ENCODE measurements at places on chromosomes 11 and 22.

DNA sequence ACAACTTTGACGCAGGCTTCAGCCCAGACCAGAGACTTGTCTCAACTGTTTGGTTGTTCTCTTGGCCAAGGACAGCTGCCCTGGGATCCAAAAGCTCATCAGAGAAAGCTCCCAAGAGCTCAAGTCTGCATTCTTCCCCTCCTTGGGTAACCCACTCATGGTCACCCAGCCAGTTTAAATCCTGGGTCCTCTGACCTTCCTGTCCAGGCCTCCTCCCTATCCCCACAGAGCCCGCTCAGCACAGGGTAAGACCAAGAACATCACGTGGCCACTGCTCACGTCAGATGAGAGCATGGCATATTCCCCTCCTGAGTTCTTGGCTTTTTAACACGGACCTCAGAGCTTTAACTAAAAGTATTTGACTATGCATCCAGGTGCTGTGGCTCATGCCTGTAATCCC lies 25.8 kb downstream of the TSKU start:
- DNase-seq: no peak

GRCh38 chr11:7573558-7574296 lies 59.9 kb downstream of the PPFIBP2 start:
- peak; percentile 79 for DNase-seq

DNA sequence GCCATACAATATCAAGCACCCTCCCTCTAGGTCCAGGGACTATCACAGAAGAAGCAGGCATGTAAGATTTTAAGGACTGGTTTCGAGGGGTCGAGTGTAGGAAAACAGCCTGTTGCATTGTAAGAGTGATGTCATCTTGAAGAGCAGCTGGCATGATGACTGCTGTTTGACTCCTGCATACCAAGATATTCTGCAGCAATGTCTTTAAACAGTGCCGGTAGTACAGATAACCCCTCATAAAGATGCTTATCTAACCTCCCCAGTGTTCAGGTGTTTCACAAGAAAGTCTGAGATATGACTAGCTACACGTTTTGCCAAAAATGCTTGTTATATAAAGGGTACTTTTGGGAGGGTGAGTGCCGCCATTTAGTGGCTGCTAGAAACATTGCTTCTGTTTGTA lies 12.0 kb downstream of the FAM111A start:
- DNase-seq: no peak

GRCh38 chr11:109350091-109350490 lies 71.9 kb upstream of the C11orf87 start:
- no peak for DNase-seq

DNA sequence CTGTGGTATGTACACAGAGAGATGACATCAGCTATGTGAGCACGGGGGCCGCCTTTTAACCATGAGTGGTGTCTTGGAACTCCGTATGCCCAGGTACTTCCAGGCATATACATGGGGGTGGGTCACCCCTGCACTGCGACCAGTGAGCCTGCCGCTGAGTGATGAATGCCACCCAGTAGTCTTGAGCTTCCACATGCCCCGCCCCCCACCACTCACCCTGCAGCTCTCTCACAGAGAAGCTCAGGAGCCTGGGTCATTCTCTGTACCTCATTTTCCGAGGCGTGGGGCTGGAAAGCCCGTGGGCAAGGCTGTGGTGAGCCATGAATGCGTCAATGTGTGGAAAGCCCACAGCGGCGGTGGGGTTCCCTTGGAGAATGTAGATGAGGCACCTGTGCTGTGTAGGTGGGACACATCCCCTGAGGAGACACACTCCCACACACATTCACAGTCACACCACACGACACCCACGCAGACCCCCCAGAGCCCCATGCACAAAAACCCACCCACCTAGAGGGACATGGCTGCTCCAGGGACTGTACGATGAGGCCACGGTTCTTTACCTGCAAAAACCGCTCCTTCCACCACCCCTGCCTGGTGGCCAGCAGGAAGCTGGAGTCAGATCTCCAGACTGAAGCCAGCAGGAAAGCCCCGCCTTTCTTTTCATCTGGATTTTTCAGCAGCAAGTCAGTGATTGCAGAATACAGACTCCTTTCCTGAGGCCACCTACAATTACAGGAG lies 67.6 kb downstream of the PIWIL3 start:
- no peak for DNase-seq

DNA sequence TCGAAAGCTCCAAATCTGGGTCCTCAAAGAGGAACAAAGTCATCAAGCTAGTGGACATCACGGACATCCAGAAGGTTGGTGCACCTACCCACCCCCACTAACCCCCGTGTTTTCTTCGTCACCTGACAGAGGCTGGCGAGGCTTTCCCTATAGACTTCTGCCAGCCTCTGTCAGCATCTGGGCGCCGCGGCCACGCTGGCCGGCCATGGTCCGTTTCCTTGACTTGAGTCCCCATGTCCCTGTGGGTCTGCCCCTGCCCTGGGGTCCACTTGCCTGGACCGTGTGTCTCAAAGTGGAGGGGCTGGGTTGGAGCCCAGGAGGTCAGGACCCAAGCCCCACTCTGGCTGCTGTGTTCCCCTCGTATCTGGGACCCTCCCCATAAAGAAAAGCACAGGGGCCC lies 55.3 kb downstream of the GRAMD4 start:
- no peak for DNase-seq

- DNase-seq: no peak
Measured at GRCh38 chr22:19895160-19895849, 40.6 kb upstream of the GNB1L start.

DNA sequence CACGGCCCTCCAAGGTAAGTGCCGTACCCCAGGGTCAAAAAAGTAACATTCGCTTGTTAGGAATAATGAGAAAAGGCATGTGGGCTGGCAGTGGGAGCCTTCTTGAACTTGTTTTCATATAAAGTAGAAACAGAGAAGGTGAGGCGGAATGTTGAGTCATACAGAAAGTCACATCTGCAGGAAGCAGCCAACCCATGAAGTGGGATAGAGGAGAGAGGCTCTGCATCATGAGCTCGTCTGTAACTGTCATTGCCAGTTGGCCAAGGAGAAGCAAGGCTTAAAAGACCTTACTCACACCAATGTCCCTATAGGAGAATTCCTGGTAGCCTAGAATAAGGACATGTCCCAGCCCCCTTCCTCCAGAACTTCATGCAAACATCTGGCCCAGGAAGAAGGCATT lies 253.3 kb downstream of the BUD13 start:
- DNase-seq: no peak

DNA sequence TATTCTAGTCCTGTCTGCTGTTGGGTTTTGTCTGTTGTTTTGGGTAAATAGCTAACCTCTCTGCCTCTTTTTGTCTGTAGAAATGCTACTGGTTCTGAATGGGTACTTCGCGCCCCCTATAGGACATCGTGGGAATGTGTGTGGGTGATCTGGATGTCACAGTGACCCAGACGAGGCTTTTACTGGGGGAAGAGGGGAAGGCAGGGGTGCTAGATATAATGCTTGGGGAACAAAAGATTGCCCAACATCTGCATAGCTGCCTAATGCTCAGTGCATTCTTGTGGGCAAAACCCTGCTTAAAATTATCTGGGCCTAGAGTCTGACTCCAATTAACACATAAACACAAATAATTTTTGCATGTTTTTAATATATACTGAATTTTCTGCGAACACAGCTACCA lies 57.7 kb downstream of the BMAL1 start:
- DNase-seq: peak; percentile 28

DNA sequence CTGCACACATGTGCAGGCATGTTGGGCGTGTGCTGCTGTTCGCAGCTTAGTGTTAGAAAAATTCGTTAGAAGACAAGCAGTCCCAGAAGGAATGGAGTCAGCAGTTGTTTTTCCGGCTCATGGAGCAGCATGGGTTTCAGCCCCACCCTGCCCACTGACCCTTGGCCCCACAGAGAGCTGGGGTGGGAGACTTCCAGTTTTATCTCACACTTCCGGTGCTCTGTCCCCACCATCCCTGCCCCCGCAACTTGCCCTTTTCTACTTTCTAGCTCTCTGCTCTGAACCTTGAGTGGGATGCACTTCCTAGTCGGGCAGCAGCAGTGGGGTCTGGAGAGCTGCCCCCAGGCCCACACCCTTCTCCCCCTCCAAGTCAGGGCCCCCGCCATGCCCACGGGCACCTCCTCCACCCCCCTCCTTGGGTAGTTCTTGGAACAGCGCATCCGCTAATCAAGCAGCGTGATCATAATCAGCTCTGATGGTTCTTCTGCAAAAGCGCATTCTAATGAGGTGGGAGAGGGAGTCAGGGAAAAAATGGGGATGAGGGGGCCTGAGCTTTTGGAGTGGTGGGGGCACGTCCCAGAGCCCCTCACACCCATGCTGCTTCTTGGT lies 184.4 kb downstream of the CEP164 start:
- peak; percentile 80 for DNase-seq

GRCh38 chr11:80610516-80610915 lies 1169.7 kb upstream of the TENM4 start:
- DNase-seq: no peak

- DNase-seq: no peak
Measured at GRCh38 chr22:30743257-30744020, 48.8 kb downstream of the OSBP2 start.

DNA sequence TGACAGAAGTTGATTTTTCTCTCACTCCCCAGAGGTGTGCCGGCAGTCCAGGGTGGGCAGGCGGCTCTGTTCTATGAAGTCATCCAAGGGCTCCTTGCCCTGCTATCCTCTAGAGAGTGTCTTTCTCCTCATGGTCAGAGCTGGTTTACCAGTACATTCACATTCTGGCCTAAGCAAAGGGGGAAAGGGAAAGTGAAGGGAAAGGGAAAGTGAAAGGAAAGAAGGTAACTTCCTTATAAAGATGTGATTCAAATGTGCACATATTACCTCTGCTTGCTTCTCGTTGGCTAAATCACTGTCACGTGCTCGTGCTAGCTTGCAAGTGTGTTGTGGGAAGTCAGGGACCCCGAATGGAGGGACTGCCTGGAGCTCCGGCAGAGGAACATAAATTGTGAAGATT lies 2.9 kb upstream of the HTATIP2 start:
- DNase-seq: peak; percentile 65

DNA sequence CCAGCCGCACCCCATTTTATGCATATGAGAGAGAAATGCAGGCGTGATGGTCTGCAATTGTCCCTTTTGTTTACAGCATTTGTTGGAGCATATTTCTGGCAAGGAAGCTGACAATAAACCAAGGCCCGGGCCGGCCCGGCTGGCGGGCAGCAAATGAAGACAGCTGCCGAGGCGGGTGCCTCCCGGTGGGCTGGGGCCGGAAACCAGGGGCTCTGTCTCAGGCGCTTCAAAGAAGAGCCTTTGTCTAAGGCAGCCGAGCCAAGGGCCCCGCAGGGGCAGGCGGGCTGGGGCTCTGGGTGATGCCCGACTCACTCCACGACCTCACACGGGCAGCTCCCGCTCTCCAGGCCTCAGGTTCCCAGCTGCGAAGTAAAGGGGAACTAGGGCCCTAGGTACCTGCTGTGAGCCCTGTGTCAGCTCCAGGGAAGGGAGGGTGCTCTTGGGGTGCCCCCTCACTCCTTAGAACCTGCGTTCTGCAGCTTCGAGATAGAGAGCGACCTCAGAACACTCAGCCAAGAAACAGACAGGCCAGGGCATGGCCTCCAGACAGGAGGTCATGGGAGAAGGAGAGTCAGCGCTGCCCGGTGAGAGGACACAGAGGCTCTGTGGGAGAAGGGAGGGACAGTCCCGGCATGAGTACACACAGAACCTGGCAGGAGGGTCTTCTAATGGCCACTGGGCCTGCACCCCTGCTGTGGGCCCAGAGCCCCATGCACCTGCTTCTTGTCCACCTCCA lies 2.4 kb downstream of the LINC01488 start:
- no peak for DNase-seq

DNA sequence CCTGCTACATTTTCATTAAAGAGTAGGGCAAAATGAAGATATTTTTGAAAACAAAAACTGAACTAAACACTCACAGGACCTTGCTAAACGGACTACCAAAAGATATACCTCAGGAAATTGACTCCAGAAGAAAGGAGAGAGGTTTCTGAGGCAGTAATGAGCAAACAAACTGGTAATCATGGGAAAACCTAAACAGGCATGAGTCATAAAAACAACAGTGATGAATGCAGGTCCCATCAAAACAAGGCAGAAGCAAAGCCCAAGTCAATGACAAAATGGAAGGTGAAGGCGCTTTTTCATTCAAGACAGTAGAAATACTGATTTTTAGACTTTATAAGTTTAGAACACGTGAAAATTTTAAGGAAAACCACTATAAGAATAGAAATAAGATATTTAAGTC lies 104.5 kb downstream of the EFCAB6 start:
- DNase-seq: no peak

- no peak for DNase-seq
Measured at GRCh38 chr11:45407226-45407625, 121.1 kb upstream of the SYT13 start.

DNA sequence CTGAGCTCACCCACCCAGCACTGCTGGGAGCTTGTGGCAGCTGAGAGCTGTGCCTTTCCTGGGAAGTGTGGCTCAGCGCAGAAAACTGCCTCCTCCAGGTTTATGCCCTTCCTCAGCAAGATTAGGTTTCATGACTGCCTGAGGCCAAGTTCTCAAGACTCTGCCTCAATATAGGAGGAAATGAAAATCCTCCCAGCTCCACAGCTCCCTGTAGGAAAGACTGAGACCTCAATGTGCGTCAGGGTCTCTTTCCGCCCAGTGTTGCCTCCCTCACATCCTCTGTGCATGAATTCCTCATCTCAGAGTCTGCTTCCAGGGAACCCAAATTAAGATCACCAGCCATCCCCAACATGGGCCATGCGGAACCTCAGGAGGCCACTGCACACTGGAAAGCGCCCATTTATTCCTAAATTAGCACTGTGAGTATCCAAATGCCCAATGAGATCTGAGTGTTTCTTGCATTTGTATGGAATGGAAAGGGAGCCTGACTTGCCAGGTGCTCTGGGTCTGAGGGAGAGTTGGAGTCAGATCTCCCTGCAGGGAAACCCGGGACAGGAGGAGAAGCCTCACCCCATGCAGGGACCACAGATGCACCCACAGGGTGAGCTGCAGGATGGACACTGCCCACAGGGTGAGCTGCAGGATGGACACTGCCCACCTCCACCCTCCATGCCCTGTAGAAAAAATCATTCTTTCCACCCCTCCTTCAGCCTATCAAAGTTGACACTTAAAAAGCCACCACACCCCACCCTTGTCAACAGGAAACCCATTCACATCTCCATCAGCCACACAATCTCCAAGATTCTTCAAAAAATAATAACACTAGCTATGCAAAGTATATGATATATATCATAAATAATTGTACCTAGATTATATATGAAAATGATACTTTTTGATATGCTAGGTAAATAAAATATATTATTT lies 97.4 kb upstream of the IGLL5 start:
- DNase-seq: no peak

- no peak for DNase-seq
Measured at GRCh38 chr11:125627236-125627910, 2.4 kb downstream of the CHEK1 start.

DNA sequence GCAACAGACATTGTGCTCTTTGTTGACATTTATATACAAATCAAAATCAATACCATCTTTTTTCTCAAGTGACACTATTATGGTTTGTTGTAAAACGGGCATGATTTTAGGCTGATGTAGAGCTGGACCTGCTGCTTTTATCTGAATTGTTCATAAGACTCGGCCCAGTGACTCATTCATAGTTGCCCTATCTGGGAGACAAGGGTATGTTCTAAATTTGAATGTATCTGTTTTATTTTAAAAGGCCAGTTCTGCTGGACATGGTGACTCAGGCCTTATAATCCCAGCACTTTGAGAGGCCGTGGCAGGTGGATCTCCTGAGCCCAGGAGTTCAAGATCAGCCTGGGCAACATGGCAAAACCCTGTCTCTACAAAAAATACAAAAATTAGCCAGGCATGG lies 39.3 kb downstream of the CEP295 start:
- no peak for DNase-seq

Measured in large intestine (tissue), 12 donors.